Peyer's patch (tissue), 4 donors: ENCODE measurements at places on chromosomes 2 and 18. TPM values are rescaled to one million over a fixed set of nuclear protein-coding genes. Genes with fewer than 3 reads are reported as not detected.

DNA sequence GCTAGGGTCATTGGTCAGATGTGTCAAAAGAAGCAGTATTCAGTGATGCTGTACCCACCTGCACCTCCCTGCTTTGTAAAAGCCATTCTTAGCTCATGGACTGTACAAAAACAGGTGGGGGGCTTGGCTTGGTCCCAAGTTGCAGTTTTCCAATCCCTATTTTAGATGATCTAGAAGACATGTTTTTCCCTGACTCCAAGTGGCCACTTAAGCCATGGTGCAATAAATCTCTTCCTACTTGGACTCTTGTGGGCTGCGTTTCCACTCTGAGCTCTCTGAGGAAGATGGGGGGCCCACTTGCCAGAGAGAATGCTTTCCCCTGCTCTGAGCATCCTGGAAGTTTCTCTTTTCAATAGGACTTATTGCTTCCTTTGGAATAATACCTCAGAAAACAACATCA, 57.0 kb upstream of the SPP2 start:
- DNase-seq: no peak

The MC5R gene
- total RNA-seq: not detected

The KCNK3 gene
- 0.83 TPM for total RNA-seq

DNA sequence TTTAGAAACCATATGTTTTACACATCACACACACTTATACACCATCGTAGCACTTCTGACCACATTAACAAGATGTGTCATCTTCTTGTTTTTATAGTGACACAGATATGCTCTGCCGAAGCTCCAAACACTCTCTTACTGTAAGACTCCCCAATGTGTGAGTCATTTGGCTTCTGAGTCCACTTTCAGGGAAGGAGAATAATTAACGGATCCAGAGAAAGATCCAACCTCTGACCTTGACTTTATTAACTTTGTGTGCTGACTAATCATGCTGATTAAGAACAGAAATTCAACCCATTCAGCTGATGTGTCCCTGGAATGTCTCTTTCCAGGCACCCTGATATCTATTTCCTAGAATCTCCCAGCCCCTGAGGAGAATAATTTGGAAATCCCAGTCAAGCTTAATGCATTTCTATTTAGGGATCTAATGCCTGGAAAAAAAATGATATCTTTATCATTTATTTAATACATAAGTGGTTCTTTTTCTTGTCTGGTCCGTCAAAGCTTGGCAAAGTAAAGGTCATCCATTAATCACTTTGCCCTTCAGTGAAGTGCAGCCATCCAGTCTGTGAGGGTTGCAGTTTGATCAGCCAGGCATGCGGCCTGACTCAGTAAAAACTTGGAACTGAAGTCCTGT, 615.8 kb upstream of the SYT4 start:
- no peak for DNase-seq

DNA sequence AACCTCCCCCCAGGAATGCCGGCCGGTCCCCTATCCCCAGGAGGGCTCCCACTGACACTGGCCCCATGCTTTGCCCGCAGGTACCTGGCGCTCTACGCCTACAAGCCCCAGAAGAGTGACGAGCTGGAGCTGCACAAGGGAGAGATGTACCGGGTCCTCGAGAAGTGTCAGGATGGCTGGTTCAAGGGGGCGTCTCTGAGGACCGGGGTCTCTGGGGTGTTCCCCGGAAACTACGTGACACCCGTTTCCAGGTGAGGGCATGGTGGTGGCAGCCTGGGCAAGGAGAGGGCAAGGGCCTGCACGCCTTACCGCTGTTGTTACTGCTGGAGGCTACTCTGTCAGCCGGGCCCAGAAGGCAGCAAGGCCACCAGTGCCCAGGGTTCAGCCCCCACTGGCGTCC, 181.3 kb downstream of the SEPTIN10 start:
- DNase-seq: no peak

The CXCR2 gene
- total RNA-seq: not detected
